ENCODE measurements at places on chromosomes 7 and 10. TPM values are rescaled to one million over a fixed set of nuclear protein-coding genes. Genes with fewer than 3 reads are reported as not detected.

GOLGA7B gene
- total RNA-seq: 0.13 TPM

PLXNA4 gene
- total RNA-seq: 15.4 TPM

CLEC2L gene
- not detected for total RNA-seq

- no peak for DNase-seq
Observed at GRCh38 chr7:94160719-94161435, 156.7 kb upstream of the BET1 start.

Measured in dermis microvascular lymphatic vessel endothelial cell (primary cell).